ENCODE measurements at places on chromosomes 6 and 20.

- DNase-seq: no peak
Observed at GRCh38 chr20:54004445-54004844, 65.9 kb downstream of the BCAS1 start.

GRCh38 chr20:25250508-25250907, 2.6 kb downstream of the PYGB start:
- no peak for DNase-seq

- no peak for DNase-seq
Observed at GRCh38 chr6:104589940-104590339, 269.8 kb downstream of the HACE1 start.

- peak; percentile 70 for DNase-seq
Observed at GRCh38 chr20:5448449-5449118, 131.8 kb upstream of the PROKR2 start.

- no peak for DNase-seq
Observed at GRCh38 chr6:159053781-159054398, 9.1 kb upstream of the TAGAP start.
